ENCODE measurements at places on chromosomes 1 and 21.

GRCh38 chr1:201495551-201496295, 11.2 kb downstream of the CSRP1 start:
- no peak for DNase-seq

- no peak for DNase-seq
These were observed 17.8 kb upstream of the CD84 start for GRCh38 chr1:160597051-160597450.

DNA sequence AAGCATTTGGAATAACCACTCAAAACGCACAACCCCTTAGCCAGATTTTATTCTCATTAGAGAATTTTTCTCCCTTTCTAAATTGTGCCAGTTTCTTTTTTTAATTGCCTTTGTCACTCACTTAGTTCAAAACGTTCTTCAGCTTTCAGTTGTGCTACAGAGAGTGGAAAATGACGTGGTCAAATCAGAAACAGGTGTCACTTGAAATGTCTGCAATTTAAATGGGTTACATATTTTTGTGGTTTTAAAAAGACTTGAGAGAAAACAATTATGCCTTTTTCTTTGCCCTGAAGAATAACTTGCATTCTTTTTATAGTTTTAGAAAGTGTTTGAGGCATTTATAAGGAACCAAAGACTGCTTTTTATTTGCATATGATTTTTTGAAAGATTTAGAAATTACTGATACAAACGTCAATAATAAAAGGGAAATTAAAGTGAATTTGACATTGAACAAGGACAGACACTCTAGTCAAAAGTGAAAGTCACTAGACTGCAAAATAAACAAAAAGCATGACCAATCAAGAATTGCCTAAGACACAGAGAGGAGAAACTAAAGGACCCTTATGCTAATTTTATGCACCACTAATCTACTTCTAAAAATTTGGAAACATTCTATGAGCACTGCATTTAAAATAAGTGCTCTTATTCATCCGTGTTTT, 191.0 kb downstream of the TPR start:
- DNase-seq: no peak

DNA sequence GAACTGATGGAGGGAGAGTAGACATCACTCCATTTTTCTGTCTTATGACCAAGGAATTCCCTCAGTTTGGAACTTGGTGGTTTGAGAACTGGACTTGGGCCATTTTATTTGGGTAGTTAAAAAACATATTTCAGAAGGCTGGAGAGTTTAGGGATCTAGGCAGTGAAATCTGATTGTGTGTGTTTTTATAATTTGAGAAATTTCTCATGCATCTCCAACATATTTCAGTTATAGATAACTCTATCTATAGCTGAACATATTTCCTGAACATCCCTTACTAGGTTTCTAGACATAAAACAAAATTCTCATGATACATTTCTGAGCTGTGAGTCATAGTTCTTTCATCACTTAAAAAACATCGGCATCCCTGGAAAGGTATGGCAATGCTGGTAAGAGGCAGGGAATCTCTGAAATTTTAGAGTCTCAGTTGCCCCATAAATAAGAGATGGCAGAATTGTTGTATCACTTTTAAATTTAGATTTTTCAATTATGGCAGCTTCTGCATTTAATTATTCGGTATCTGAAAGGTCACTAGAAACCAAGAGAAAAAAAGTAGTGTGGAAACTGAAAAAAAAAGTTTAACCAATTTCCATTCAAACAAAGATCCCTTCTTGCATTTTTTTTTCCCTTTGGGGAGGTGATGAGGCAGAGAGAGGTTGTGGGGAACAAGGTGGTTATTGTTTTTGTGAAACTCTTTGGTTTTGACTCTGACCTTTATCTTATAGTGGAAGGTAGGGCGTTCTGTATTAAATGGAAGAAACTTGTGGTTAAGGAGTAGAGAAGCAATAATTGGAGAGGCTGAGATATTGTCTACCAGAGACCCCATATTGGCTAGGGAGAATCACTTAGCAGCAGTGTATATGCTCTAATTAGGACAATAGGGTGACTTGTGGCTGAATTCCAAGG, 102.9 kb downstream of the FASLG start:
- DNase-seq: no peak

- DNase-seq: no peak
These were observed 90.4 kb upstream of the VAV3 start for GRCh38 chr1:108055387-108055786.

GRCh38 chr21:42695697-42696380, 42.4 kb downstream of the PDE9A start:
- DNase-seq: no peak

- no peak for DNase-seq
These were observed 16.2 kb downstream of the C1orf216 start for GRCh38 chr1:35702508-35702907.

- DNase-seq: peak; percentile 69
These were observed 22.4 kb upstream of the PADI2 start for GRCh38 chr1:17141441-17142197.

DNA sequence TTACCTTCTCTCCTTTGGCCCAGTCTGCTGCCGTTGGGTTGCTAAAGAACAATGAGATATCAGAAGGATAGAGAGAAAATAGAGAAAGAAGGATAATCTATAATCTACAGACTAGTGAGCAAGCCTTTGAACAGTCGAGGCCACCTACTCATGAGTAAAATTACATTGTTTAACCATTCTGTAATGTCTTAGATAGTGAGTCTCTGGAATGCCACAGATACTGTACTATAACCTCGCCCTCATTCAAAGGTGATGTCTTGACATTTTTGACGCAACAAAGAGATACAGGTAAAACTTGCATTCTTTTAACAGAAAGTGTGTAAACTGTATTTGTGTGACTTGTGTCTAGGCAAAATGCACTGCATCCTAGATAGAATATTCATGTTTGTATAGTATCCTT, 77.9 kb downstream of the LAMC1 start:
- DNase-seq: no peak

- no peak for DNase-seq
These were observed 208.3 kb upstream of the NCAM2 start for GRCh38 chr21:20789729-20790500.

- DNase-seq: no peak
These were observed 20.9 kb upstream of the MARK1 start for GRCh38 chr1:220507085-220507484.
